Activated T-helper 17 cell treated with anti-CD3 and anti-CD28 coated beads, Interleukin-2, amount 50 U/mL, for 72 hours (primary cell): ENCODE measurements at places on chromosomes 7 and 10.

- ATAC-seq, result no peak
These were observed 21.7 kb upstream of the SEC61A2 start for GRCh38 chr10:12107781-12108180.

GRCh38 chr10:128047991-128048818, 78.0 kb downstream of the MKI67 start:
- peak; percentile 58 for ATAC-seq

DNA sequence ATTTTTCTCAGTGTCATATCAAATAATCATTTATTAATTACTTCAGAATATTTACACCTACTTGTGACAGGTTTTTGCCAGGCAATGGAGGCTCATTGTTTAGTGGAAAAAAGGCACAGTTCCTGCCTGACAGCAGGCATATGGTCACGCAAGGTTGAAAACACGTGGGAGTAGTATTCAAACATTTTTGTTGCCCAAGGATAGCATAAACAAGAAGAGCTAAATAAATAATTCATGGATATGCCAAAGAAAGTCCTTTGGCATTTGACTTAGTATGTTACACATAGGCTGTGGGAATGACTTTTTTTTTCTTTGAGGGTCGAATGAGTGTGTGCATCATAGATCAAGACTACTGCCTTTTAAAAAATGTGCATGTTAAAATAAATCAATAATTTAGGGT, 120.5 kb upstream of the SEMA3E start:
- no peak for ATAC-seq

- ATAC-seq, result no peak
These were observed 196.7 kb downstream of the HGF start for GRCh38 chr7:81573128-81573527.

- ATAC-seq, result no peak
These were observed 33.7 kb upstream of the CABCOCO1 start for GRCh38 chr10:61628875-61629513.

DNA sequence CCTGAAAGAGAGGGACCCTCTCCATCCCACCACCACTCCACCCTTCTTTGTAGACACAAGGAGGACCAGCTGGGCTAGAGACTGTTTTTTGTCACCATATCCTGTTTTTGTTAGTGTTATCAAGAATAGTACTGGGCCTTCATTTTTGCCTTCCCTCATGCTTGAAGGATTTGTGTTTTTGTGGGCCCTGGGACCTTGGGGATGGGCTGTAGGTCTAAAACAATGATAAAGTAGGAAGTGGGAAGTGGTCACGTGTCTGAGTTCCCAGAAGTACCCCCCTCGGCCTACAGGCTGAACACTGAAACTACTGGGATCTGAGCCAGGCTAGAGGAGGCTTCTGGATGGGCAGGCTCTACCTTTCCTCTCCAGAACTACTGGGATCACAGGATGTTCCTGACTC, 8.9 kb downstream of the AGFG2 start:
- no peak for ATAC-seq

- no peak for ATAC-seq
These were observed at the start of gene SLIT1 for GRCh38 chr10:97185326-97186058. TSS of gene SLIT1 (minus strand) at chr10:97185959. CDS start at chr10:97185674, 285 bp downstream.
